ENCODE measurements at places on chromosomes 6 and 20.

DNA sequence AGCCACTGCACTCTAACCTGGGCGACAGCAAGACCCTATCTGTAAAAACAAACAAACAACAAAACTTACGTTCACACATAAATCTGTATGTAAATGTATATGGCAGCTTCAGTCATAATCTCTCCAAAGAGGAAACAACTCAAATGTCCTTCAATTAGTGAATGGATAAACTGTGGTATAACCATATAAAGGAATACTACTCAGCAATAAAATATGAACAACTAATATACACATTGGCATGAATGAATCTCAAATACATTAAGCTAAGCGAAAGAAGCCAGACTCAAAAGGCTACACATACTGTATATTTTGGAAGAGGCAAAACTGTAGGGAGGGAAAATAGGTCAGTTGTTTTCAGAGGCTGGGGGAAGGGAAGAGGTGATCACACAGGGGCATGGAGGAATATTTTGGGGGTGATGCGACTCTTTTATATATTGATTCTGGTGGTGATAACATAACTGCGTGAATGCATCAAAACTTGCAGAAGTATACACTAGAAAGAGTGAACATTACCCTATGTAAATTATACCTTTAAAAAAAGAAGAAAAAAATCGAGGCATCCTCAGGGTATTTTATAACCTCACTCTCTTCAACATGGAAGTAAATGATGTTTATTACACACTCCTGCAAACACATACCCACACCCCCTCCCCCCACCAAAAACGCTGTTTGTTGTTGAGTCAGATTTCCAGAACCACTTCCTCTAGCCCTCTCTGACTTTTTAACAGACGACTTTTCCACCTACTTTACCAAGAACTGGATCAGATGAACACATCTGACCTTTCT lies 115.2 kb upstream of the RNF24 start:
- DNase-seq: no peak

DNA sequence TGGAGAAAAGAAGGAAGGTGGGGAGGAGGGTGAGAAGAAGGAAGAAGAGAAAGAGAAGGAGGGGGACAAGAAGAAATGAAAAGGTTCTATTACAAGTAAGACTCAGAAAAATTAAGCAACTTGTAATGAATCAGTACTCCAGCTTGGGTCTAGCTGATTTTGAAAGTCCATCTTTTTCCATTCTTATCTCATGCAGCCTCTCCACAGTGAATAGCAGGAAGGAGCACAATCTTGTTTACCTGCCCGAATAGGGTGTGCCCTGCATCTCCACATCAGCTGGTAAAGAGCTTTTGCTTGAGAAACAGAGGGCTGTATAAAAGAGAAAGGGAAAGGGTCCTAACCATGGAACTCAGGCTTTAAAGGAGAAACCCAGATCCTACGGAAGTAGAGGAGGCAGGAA lies 348.8 kb downstream of the TPBG start:
- no peak for DNase-seq

- DNase-seq: no peak
These were observed 2.9 kb downstream of the RANBP9 start for GRCh38 chr6:13708736-13709135.

- DNase-seq: no peak
These were observed 210.0 kb downstream of the DLL1 start for GRCh38 chr6:170080828-170081371.

GRCh38 chr20:32017711-32018251 lies 7.5 kb downstream of the CCM2L start:
- no peak for DNase-seq
